ENCODE measurements at places on chromosomes 1 and 21.

- DNase-seq, result no peak
These were observed 63.1 kb downstream of the C1orf21 start for GRCh38 chr1:184449916-184450315.

DNA sequence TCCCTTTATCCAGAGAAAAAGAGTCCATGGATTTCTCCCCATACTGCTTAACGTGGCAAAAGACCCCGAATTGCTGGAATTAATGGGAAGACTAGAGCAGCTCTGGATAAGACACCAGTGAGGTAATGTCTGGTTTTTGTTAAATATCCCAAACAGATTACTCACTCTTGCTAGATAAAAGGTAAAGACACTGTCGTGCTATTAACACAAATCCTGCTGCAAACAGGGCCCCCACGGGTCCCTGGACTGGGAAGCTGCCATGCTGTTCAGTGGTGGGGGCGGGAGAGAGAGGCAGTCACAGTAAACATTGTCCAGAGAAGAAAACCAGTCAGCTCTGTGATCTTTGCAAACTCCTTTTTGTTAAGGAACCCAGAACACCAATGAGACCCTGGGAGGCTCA, 15.2 kb upstream of the SRP9 start:
- no peak for DNase-seq

- DNase-seq, result no peak
These were observed 23.7 kb upstream of the TMCO2 start for GRCh38 chr1:40224040-40224439.

- DNase-seq, result no peak
These were observed 41.8 kb downstream of the FLVCR1 start for GRCh38 chr1:212899845-212900244.

- no peak for DNase-seq
These were observed 15.7 kb downstream of the EPHX1 start for GRCh38 chr1:225825607-225826007.

- no peak for DNase-seq
These were observed 5.4 kb upstream of the SLC35D1 start for GRCh38 chr1:67059346-67059745.

GRCh38 chr1:168392958-168393549, 112.4 kb downstream of the TBX19 start:
- DNase-seq, result no peak

GRCh38 chr1:244653439-244654107, 647 bp downstream of the DESI2 start:
- peak; percentile 36 for DNase-seq

DNA sequence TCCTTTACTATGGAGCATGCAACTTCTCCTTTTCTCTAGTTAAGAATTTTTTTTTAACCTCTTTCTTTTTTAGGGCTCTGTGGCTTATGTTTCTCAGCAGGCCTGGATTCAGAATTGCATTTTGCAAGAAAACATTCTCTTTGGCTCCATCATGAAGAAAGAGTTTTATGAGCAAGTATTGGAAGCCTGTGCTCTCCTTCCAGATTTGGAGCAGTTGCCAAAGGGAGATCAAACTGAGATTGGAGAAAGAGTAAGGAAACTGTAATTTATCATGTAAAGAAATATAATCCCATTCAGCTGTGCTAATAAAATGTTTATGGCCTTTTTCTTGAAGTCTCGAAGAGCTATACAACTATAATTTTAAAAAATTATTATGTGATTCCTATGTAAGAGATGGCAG, 70.1 kb downstream of the HSPA13 start:
- no peak for DNase-seq

DNA sequence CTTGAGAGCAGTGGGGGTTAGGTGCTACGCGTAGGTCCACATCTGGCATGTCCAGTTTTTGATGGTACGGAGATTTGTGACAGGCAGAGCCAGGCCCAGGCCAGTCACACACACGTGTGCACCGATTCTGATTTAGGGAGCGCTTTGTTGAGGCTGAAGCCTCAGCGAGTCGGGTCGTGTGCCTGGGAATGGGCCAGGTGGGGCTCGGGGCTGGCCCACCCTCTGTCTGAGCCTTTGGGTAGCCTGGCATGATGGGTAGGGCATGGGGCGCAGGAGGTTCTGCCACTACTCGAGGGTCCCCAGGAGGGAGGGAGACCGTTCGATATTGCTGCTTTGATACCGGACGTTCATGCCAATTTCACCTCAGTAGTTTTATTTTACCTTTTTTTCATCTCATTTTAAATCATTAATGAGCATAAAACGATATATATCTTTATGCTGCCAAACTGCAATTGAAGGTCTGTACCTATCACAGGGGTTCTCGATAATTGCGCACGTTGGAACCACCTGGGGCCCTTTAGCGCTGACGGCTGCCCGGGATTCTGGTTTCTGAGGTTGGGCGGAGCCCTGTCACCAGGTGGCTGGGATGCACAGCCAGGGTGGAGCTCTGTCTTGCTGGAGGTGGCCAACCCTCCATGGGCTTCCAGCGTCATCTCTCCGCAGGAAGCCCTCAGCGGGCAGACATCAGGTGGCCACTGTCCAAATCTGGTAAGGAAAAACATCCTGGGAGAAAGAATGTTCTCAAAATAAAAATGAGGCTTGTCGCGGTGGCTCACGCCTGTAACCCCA, 71.9 kb downstream of the SCCPDH start:
- DNase-seq, result no peak

DNA sequence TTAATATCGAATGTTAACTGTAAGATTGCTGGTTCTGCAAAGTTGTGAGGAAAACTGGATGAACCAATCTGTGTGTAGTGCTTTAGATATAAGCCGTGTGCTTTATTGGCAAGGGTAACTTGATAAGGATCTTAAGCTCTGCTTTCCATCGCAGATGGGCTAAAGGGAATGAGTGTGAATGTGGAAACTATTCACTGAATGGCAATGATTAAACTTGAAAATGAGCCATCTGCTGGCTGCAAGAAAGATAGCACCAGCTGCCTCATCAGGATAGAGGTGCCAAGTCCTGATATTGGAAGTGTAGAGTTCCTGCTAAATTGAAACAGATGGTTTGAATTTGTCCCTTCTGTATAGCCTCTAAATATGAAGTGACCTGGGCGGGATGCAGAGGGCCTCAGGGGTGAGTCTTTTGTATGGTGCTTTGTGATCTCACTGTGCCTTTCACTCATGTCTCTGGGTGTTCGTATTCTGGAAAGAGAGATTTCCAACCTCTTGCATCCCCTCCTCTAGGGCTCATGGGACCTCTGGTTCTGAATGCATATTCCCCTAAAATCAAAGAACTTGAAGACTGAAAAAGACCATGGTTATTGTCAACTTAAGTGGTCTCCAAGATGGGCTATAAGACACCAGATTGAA, 9.2 kb downstream of the FCRL3 start:
- DNase-seq, result peak; percentile 50

DNA sequence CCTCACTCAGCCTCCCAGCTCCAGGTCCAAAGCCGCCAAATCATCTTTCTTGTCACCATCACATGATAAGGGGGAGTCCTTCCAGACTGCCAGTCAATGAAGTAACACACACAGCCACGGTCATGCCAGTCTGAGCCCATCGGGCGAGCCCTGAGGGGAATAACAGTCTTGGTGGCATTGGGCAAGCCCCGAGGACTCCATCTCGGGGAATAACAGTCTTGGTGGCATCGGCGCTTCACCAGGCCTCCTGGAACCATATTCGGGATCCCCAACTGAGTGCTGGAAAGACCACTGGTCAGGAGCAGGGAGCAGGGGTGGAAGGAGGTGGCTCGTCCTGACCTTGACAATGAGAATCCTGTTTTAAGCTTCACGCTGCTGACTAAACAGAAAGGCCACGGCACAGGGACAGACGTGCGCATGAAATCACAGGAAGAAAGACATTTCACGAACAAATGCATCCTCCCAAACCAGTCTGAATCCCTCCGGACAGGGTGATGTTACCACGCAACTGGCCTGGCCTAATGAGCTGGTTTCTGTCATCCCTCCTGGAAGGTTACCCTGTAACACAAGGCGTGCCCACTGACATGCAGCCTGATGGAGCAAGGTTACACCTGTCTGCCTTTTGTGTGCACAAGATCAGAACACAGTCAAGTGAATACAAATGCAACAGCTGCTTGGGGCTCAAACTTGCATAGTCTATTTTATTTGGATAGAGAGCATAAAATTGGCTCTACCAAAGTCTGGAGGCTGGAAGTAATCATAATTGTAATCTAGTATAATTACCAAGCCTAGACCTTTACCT, 517.4 kb downstream of the KIF26B start:
- DNase-seq, result no peak

- DNase-seq, result no peak
These were observed 34.6 kb upstream of the PDE4B start for GRCh38 chr1:65758128-65758527.

GRCh38 chr21:38832664-38833063, 26.9 kb downstream of the ETS2 start:
- no peak for DNase-seq

DNA sequence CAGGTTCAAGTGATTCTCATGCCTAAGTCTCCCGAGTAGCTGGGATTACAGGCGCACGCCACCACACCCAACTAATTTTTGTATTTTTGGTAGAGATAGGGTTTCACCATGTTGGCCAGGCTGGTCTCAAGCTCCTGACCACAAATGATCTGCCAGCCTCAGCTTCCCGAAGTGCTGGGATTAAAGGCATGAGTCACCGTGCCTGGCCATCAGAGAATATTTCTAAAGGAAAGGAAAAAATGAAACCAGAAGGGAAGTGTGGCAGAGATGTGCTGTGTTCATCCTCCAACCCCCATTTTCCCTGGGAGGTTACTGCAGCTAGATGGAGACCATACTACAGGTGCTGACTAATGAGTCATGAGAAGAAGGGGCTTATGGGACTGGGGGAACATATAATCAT, 964.1 kb downstream of the TTLL7 start:
- no peak for DNase-seq

GRCh38 chr1:39205781-39206464, 1.4 kb downstream of the MACF1 start:
- DNase-seq, result no peak

DNA sequence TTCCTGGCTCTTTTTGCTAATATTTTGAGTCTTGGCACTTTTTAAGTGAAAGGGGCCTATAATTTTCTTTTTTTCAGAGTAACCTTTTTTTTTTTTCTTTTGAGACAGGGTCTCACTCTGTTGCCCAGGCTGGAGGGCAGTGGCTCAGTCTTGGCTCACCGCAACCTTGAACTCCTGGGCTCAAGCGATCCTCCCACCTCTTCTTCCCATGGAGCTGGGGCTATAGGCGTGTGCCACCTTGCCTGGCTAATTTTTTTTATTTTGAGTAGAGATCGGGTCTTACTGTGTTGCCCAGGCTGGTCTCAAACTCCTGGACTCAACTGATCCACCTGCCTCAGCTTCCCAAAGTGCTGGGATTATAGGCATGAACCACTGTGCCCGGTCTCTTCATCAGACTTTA, 102.8 kb downstream of the DHRS3 start:
- DNase-seq, result no peak

DNA sequence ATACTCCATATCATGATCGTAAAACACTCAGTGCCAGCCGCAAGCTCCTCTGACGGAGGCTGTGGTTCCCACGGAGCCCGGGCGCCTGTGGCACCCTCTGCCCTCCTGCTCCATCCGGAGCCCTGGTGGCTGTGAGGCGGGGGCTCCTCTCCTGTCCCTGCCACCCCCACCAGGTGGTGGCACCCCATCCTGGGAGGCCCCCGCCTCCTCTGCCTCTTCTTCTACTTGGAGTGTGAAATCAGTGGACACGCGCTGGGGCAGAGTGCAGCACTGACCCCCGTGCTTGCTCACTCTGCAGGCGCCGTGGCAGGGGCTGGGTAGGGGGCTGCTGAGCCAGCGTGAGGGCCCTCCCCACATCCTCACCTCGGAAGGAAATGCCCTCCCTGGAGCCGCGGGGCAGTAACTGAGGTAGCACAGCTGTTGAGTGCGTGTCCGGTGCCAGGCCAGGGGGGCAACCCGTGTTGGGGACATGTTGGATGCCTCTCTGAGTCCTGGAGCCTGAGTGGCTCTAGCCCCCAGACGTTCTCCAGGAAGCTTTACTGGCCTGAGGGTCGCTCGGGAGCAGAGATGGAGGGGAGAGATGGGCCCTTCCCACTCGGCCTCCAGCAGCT, 58.7 kb upstream of the ABCG1 start:
- no peak for DNase-seq

- DNase-seq, result no peak
These were observed 25.3 kb downstream of the KNCN start for GRCh38 chr1:46526013-46526690.

GRCh38 chr1:194975913-194976312, 1632.3 kb downstream of the KCNT2 start:
- DNase-seq, result no peak

DNA sequence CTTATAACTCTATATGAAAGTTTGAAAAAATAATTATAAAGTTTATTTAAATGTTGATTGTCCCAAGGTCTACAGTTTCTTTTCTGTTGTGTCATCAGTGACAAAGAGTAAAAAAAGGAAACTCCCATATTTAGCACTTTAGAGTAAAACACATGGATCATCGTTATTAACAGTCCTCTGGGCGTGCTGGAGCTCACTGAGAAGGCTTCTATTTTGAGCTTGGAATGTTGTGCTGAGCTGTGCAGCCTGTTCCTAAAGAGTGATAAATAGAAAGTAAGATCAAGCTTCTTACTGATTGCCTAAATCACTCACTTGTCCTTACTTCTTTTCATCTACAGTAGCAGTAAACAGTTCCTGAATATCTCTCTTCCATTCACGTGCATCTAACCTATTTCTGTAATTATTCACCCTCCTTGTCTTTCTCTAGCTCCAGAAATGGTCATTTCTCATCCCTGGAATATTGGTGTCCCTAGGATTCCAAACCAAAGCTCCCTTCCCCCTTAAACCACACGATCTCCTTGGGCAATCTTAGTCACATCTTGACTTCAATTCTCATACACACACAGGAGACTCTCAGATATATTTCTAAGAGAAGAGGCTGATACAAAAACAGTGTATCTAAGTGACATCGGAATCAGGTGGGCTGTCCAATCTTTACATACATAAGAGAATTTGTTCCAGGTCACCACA, 11.9 kb downstream of the GBP5 start:
- no peak for DNase-seq

DNA sequence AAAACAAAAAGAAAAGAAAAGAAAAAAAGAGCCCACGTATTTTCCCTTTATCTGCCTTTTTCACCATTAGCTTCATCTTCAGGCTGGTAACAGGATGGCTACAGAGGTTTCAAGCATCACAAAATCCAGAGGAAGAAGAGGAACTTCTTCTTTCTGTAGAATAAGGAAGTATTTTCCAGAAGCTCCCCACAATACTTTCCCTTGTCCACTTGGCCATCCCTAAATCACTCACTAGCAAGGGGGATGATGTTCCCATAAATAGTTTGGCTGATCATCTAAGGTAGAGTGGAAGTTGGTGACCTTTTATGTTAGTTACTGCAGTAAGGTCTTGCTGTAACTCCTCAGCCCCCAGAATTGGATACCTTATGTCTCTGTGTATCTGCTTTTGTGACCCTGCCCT, 45.1 kb upstream of the RNF11 start:
- DNase-seq, result no peak

- DNase-seq, result no peak
These were observed 21.9 kb downstream of the MFAP2 start for GRCh38 chr1:16958475-16958874.

All from SW480 (cell line).